ENCODE measurements at places on chromosomes 4 and X. TPM values are rescaled to one million over a fixed set of nuclear protein-coding genes. Genes with fewer than 3 reads are reported as not detected.

The TEX13B gene
- not detected for total RNA-seq

The TEC gene
- total RNA-seq: 2.9 TPM

GRCh38 chrX:74250574-74250973 is 53.4 kb upstream of the ZCCHC13 start:
- no peak for DNase-seq
- H3K4me3 ChIP-seq: no peak overlapping the region
- peak overlapping the region; percentile 41 for H3K27ac ChIP-seq
- no peaks in the 10 kb centered on the region for H3K27me3 ChIP-seq

DNA sequence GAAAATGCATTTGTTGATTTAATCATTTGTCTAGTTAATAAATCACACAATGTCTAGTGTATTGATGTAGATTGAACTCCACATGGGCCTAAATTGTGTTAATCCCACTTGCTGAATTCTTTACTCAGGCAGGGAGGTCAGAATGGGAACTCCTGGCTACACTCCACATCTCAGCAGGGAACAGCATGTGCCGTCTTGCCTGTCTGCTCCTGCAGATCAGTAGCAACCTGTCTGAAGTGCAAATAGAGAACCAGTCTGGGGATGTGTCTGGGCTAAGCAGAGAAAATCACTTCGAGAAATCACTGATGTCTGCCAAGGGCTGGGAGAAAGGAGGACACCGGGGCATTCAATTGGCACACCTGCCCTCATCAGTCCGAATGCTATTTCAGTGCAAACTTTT is 16.5 kb upstream of the MXRA5 start:
- DNase-seq: no peak
- no peak overlapping the region for H3K27ac ChIP-seq
- H3K4me3 ChIP-seq: no peak overlapping the region

DNA sequence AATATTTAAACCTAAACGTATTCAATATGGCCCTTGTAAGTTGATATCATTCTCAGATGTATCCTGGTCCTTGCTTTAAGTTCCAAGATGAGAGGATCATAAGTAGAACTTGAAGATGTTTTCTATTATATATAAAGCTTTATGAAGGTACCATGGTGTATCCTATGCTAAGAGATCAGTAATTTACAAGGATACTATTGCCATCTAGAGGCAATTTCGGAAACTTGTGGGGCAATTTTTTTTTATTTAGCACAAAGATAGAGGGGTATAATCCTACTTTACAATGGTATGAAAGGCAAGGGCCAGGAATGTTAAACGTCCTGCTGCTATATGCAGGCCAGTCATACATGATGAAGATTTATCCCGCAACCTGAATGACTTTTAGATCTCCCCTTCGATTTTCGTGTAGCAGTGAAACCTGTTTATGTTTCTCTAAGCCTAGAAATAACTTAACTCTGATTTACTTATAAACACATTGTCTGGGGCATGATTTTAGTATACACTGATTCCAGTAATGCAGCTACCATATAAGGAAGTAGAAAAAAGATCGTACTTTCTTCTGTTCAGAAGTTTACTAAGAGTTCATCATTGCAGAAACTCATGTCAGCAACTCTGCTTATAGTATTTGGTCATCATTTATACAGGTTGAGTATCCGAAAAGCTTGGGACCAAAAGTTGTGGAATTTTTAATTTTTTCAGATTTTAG is 2.6 kb downstream of the SLC25A31 start:
- no peaks in the 10 kb centered on the region for H3K4me1 ChIP-seq
- DNase-seq: no peak
- no peaks in the 10 kb centered on the region for H3K27me3 ChIP-seq
- H3K36me3 ChIP-seq: no peaks in the 10 kb centered on the region

- no peak overlapping the region for H3K4me3 ChIP-seq
- H3K4me1 ChIP-seq: no peaks in the 10 kb centered on the region
- no peaks in the 10 kb centered on the region for H3K27me3 ChIP-seq
- no peak for DNase-seq
- H3K27ac ChIP-seq: no peak overlapping the region
- no peaks in the 10 kb centered on the region for H3K36me3 ChIP-seq
Measured at GRCh38 chrX:40806513-40807220, 71.3 kb upstream of the MED14 start.

DNA sequence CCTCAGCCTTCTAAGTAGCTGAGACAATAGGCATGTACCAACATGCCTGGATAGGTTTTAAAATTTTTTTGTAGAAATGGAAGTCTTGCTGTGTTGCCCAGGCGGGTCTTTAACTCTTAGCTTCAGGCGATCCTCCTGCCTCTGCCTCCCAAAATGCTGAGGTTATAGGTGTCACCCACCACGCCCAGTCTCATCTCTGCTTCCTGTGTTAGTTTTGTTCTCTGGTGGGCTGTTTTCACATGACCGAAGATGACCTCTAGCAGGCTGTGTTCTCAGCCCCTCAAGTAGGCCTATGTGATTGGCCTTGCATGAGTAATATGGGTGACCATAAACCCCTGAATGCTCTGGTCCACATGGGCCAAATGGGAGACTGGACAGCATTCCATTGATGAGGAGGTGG is 56.8 kb upstream of the MSANTD1 start:
- no peak overlapping the region for H3K27ac ChIP-seq
- H3K4me1 ChIP-seq: no peaks in the 10 kb centered on the region
- no peak overlapping the region for H3K4me3 ChIP-seq
- no peaks in the 10 kb centered on the region for H3K36me3 ChIP-seq

All from uterus (tissue), 4 donors.